ENCODE measurements at places on chromosomes 2 and 18.

DNA sequence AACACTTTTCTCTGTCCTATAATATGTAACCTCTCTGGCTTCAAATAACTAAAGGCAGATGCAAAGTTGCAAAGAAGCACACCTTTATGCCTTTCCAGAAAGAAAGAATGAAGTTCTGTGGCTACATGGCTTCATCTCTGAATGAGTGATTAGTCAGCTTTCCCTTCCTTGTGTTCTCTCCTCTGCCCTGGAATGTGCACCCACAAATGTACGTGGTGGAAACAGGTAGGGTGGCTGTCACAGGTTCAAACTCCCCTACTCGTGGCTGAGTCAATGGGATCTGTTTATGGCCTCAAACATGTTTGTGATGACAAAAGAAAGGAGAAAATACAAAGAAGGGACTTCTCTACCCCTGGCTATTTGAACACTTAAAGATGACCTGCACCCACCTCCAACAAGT is 55.5 kb upstream of the ACVR2A start:
- no peak for DNase-seq

GRCh38 chr2:51350100-51350499 is 318.2 kb upstream of the NRXN1 start:
- no peak for DNase-seq

GRCh38 chr2:176852667-176853066 is 359.9 kb upstream of the HNRNPA3 start:
- DNase-seq, result no peak

DNA sequence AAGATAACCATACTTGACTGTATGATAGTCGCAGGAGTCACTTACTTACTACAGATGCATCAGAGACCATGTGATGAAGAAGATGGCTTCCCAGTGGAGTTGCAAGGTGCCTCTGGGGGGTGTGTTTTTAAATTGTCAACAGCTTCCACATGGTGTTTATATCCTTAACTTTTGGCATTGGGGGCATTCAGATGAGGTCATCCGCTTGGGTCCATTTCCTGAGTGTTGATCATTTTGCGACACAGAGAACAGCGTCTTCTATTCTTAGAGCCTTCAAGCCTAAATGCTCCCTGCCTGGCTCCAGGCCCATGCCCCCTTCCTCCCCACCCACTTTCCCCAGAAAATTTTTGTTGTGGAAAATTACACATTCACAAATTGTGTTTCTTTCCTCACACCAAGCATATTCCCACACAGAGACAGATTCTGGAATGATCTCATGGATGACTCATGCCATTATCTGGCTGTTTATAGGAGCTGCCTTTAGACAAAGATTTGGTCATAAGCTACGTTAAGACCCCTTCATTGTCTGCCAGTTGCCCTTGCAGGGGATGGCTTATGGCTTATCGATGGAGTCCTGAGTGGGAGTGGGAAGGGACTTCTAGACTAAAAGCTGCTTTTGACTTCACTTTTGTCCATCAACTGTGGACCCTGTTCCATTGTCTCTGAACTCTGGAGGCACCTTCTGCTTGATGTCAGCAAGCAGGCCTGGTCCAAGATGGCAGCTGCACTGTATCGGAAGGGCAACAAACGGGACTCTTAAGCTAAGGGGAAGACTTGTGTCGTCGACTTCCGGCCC is 91.8 kb downstream of the CABLES1 start:
- DNase-seq, result no peak

DNA sequence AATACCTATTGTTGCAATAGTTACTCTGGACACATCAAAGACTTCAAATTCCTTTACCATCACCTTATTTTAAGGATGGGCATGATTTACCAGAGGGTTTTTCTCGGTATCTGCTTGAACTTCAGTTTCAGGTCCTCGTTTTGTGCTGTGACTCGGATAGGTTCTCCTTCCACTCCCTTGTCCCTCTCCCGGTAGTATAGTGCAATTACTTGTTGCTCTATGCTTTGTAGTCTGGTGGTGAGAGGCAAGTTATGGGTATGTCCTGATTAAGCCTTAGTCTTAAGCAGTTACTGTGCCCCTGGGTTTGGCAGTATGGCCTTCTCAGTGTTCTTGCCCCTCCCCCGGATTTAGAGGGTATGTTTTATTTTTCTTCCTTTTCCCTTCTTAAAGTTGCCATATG is 96.6 kb downstream of the RHBDD1 start:
- no peak for DNase-seq

DNA sequence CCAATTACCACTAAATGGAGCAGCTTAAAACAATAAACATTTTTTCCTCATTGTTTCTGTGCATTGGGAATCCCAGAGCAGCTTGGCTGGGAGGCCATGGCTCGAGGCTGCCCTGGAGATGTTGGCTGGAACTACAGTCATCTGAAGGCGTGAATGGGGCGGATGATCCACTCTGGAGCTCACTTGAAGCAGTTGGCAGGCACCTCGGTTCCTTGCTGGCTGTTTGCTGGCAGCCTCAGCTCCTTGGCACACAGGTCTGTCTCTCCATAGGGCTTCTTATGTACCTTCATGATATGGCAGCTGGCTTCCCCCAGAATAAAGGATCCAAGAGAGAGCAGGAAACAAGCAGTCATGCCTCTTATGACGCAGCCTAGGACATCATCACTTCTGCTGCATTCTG is 227.0 kb upstream of the COPS8 start:
- DNase-seq, result no peak

DNA sequence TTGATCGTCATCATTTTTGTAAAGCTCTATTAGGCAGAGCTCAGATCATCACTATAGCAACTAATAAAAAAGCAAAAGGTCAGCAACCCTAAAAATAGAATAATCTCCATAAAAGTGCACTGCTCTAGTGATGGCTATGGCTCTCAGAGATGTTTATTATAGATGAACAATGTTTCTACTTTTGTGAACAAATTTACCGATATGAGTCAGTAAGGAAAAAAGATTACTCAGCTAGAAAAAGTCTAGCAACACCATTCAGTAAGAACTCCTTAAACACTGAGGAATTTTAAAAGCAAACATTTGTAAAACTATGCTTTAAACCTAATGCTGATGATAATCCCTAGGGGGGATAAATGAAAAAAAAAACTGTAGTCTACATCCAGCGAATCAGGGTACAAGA is 69.6 kb downstream of the ACVR1C start:
- no peak for DNase-seq

DNA sequence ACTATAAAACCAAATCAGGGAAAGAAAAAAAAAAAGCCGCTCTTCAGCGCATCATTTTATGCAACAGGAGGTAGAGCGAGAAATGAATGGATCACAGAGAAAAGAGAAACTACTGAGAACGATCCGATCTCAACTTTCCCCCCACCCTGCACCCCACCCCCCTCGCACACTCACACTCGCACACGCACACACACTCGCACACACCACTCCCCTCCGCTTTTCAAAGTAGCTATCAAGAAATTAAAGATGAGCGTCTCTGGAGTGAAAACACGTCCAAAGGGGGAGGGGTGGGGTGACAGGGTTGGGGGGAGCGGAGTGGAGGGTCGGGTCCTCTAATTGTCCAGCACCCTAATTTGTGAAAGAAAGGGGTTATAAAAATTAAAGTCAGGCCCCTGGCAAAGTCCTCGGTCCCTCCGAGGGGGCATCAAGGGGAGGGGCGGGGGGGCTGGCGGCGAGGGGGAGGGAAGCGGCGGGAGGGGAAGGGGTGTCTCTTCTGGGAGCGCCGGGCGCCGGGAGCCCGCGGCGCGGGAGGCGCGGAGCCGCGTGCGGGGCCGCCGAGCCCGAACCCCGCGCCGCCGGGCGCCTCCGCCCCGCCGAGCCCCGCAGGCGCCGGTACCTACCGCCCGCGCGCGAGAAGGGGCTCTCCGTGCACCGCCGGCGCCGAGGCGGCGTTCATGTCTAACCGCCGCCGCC is 428 bp downstream of the TCF4 start:
- DNase-seq, result no peak

- no peak for DNase-seq
Observed at GRCh38 chr18:9737006-9737405, 28.9 kb downstream of the RAB31 start.

DNA sequence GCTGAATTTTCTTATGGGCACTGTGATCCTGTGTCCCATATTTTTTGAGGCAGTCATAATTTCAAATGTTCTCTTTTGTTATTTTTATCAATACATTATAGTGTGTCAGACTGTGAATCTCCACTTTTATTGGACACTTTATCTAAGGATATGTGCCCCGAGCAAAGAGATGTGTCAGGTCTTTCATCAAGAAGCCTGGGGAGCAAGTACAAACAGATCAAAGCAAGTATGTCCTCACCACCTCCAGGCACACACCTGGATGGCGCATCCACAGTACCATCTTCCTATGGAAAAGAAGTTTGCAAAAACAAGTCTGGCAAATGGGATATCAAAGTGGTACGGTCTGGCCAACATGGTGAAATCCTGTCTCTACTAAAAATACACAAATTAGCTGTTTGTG is 81.0 kb upstream of the ZNF236 start:
- no peak for DNase-seq

GRCh38 chr2:184554736-184555135 is 43.6 kb upstream of the ZNF804A start:
- no peak for DNase-seq

- DNase-seq, result no peak
Observed at GRCh38 chr2:46521215-46521683, 41.9 kb downstream of the TMEM247 start.

DNA sequence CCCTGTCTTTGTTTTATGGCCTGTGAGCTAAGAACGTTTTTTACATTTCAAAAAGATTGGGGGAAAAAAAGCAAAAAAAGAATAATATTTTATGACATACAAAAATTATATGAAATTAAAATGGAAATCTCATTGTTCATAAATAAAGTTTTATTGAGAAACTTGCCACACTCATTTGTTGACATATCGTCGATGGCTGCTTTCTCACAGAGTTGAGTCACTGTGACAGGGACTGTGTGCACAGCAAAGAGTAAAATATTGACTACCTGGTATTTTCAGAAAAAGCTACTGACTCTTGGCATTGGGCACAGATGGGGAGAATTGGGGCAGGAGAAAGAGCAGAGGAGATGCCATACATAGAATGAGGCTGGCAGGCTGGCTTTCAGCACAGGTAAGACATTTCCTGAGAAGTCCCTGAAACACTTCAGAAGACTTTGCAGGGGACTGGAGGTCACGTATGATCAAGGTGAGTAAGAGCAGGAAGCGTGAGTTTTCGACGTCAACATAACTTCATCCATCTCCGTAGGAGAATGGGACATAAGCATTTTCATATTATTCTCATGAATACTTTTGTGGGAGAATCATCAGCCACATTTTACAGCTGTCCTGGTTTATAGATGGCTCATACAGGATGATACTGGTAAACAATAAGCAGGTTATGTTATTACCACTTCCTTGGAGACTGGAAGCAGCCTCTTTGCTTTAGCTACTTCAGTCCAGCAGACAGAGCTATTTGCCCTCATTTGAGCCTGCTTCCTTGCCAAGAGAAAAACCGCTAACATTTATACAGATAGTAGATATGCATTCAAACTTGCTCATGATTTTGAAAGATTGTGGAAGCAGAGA is 32.5 kb upstream of the PUM2 start:
- DNase-seq, result no peak

DNA sequence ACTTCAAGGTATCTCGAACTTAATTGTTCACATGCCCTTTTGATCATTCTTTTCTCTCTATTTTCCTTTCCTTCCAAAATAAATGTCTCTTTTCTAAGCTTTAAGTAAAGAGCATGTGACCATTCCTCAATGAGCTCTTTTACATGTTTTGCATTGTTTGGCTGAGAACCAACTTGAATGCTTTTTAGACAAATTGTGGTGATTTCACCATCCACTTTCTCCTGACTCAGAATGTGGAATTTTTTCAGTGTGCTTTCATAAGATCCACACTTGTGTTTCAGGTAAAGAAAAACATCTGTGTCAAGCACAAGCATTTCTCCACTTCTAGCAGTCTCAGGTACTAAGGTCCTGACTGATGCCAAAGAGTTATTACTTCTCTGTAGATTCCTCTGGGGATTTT is 10.7 kb downstream of the RBM43 start:
- DNase-seq, result no peak

DNA sequence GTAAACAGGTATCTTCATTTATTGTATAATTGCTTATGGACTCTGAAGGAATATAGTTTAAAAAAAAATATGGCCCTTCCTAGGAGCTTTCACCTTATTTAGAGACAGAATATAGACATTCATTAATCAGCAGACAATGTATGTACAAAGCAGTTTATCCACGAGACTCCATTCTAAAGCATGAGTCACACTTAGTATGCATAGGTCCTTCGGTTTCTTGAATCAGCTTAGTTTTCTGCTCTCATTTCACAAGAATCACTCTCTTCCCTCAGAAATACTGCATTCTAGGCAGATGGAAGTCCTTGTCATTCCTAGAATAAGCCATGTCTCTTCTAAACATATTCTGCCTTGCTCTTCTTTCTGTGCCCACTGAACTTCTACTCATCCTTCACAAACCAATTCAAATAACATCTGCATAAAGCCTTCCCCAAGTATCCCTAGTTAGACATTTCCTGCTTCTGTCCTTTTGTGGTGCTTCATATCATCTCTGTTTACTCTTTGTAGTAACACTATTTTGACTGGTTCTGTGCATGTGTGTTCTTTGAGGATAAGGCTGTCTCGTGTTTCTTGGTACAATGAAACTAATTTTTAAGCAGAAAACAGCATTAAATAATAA is 84.5 kb downstream of the PTRHD1 start:
- no peak for DNase-seq

DNA sequence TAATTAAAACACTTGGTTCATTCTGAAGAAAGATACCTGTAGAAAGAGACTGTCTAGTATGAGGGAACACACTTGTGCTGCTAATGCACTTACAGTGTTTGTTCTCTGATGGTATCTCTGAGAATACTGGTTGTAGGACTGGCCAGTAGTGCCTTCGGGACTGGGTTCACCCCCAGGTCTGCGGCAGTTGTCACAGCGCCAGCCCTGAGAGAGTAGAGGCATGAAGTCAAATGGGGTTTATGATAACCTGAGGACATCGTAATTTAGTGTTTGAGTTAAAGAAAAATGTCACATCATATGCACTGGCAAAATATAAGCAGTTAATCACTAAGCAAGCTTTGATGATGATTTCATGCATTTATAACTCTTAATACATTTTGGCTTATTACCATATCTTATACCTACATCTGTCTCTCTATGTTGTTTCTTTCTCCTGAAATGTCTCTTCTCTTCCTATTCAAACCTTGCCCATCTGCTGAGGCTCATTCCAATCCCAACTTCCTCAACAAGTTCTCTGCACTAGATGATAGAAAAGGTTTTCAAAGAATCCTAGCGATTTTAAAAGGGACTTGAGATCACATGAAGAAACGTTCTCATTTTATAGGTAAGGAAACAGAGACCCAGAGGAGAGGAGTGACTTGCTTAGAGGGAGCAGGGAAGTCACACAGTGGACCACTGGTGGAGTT is 50.2 kb downstream of the ATIC start:
- no peak for DNase-seq

- no peak for DNase-seq
Observed at GRCh38 chr18:58158008-58158407, 114.0 kb downstream of the NEDD4L start.

DNA sequence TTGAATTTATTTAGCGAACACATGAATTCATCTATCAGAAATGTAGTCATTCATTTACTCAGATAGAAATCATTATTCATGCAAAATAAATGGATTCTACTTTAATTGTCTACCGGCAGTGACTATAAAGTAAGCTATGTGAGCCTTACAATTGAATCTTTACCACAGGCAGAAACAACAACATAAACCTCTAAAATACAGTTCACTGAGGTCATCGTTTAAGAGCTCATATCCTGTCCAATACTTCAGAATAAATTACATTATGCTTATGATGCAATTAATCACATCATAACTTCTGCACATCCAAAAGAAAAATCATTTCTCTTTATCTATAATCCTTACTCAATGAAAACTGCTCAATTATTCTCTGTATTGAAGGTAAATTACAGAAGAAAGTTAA is 244.7 kb downstream of the HNMT start:
- no peak for DNase-seq
